ENCODE measurements at places on chromosomes 7 and 10. TPM values are rescaled to one million over a fixed set of nuclear protein-coding genes. Genes with fewer than 3 reads are reported as not detected.

Gene KLLN
- 0.26 TPM for total RNA-seq

Gene ITGA8
- total RNA-seq, result not detected

Gene INSYN2A
- total RNA-seq, result not detected

Gene AOAH
- not detected for total RNA-seq

Gene PTF1A
- total RNA-seq, result not detected

Gene NEUROD6
- total RNA-seq, result not detected

Gene MPP7
- total RNA-seq, result 24.6 TPM

Gene C10orf62
- not detected for total RNA-seq

Gene CHN2
- not detected for total RNA-seq

Gene CRYGN
- total RNA-seq, result not detected

Gene CHAT
- total RNA-seq, result not detected

Gene CCL24
- total RNA-seq, result not detected

Gene PIP
- not detected for total RNA-seq

Gene ITGB8
- total RNA-seq, result 13.8 TPM

Gene ZSCAN21
- total RNA-seq, result 11.6 TPM

Gene PTPRZ1
- total RNA-seq, result 3.5 TPM

Gene UPK3B
- 0.26 TPM for total RNA-seq

Gene CTAGE8
- total RNA-seq, result 2.4 TPM

Gene GPR146
- 1.0 TPM for total RNA-seq

Gene CRHR2
- not detected for total RNA-seq

Gene MSMB
- 16.4 TPM for total RNA-seq

Gene GIMAP8
- under 0.01 TPM for total RNA-seq

Gene NYAP1
- under 0.01 TPM for total RNA-seq

Gene SLC13A4
- under 0.01 TPM for total RNA-seq

Gene ZCCHC24
- 0.90 TPM for total RNA-seq

Gene FAM237B
- total RNA-seq, result not detected

Gene ECHS1
- 49.0 TPM for total RNA-seq

Gene PRLHR
- not detected for total RNA-seq

Gene KNDC1
- total RNA-seq, result under 0.01 TPM

Gene FBXL13
- total RNA-seq, result 0.26 TPM

Gene FMC1
- 7.0 TPM for total RNA-seq

Gene PSMG3
- total RNA-seq, result 50.8 TPM

Gene HKDC1
- total RNA-seq, result 3.9 TPM
